ENCODE measurements at places on chromosomes 16 and 17.

- H3K4me1 ChIP-seq = peaks cover 34% of the 10 kb centered on the region
- H3K4me3 ChIP-seq = peak within 1 kb of the TSS; percentile 92
- H3K36me3 ChIP-seq = no peaks in the 10 kb centered on the region
These were observed at the start of gene PIEZO1 for GRCh38 chr16:88785106-88785924. TSS of gene PIEZO1 (minus strand) at chr16:88785220. CDS start at chr16:88784964, 256 bp downstream.

- no peak for DNase-seq
- no peak overlapping the region for H3K4me3 ChIP-seq
- H3K27ac ChIP-seq = no peak overlapping the region
- H3K27me3 ChIP-seq = no peaks in the 10 kb centered on the region
- no peaks in the 10 kb centered on the region for H3K4me1 ChIP-seq
- H3K36me3 ChIP-seq = peaks cover 36% of the 10 kb centered on the region
These were observed 34.5 kb downstream of the SIAH1 start for GRCh38 chr16:48350736-48351135.

GRCh38 chr16:66563574-66564334, 2.5 kb upstream of the CMTM1 start:
- H3K4me1 ChIP-seq = peaks cover 2% of the 10 kb centered on the region
- no peaks in the 10 kb centered on the region for H3K27me3 ChIP-seq
- H3K27ac ChIP-seq = no peak overlapping the region

DNA sequence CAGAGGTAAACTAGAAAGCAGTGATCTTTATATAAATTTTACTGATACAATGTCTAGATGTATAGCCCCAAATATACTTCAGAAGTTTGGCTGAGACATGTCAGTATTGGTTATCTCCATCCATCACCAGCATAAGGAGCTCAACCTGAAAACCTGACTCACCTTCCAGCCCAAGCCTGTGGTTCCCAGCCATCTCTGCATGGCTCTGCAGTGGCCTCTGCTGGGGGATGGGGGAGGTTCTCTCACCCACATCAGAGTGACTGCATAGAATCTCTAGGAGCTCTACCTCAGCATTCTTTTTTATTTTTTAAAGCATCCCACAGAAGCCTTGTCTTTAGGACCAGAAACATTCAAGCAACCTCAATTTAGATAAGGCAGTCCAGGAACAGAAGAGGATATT, 27.3 kb downstream of the USP7 start:
- no peaks in the 10 kb centered on the region for H3K36me3 ChIP-seq
- no peaks in the 10 kb centered on the region for H3K27me3 ChIP-seq
- H3K27ac ChIP-seq = no peak overlapping the region
- no peak overlapping the region for H3K4me3 ChIP-seq

- H3K4me3 ChIP-seq = no peak overlapping the region
- H3K27ac ChIP-seq = no peak overlapping the region
- H3K36me3 ChIP-seq = no peaks in the 10 kb centered on the region
- H3K27me3 ChIP-seq = peaks cover 32% of the 10 kb centered on the region
- DNase-seq = no peak
These were observed 39.4 kb upstream of the CDH5 start for GRCh38 chr16:66326991-66327513.

GRCh38 chr17:76040376-76040775, 13.3 kb upstream of the EVPL start:
- no peaks in the 10 kb centered on the region for H3K4me1 ChIP-seq
- no peak overlapping the region for H3K4me3 ChIP-seq
- H3K27ac ChIP-seq = no peak overlapping the region
- no peaks in the 10 kb centered on the region for H3K27me3 ChIP-seq

DNA sequence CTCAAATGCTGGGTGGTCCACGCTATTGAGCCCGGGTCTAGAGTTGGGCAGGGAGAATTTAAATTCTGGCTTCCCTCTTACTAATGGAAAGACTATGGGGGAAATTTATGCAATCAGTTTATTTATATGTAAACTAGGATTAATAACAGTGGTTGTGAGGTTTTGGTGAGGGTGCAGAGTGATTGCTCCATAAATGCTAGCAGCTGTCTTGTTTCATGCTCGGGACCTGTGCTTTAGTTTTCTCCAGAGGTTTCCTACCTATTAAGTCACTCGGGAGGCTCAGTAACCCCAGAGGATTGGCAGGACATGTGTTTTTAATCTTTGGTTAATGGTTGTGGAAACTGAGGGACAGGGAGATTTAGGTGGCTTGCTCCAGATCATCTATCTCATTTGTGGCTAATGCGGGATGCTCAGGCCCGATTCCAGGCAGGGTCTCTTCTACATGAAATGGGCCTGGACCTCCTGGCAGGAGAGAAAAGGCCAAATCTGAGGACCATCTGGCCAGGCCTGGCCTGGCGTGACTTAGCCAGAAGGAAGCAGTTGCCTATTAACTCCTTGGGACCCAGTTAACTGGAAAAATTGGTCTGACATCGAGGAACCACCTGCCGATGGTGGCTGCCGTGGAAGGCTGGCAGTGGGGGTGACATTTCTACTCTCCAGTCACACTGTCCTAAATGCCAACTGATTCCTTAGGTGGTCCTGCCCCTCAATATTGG, 2.1 kb downstream of the PRCD start:
- no peaks in the 10 kb centered on the region for H3K36me3 ChIP-seq
- H3K27ac ChIP-seq = peak overlapping the region; percentile 29
- peaks cover 2% of the 10 kb centered on the region for H3K27me3 ChIP-seq
- no peak for DNase-seq
- no peak overlapping the region for H3K4me3 ChIP-seq
- H3K4me1 ChIP-seq = peaks cover 19% of the 10 kb centered on the region

DNA sequence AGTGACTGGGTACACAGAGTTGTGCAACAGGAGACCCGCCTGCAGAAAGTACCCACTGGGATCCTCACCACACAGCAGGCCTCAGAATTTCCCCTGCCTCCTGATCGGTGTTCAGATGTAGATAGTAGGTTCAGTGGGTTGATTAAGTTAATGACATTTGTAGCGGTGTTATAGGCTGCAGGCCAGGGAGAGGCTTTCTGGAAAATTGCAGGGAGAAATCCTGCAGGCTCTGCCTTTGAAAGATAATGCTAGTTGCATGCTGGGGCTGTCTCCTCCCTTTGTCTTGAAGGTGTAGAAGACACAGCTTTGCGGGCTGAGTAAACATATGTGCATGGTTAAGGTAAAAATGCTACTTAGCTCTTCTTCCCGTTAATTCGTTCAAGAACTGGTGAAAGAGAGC, 406.3 kb upstream of the RBFOX1 start:
- no peaks in the 10 kb centered on the region for H3K27me3 ChIP-seq
- DNase-seq = no peak
- H3K4me3 ChIP-seq = no peak overlapping the region

DNA sequence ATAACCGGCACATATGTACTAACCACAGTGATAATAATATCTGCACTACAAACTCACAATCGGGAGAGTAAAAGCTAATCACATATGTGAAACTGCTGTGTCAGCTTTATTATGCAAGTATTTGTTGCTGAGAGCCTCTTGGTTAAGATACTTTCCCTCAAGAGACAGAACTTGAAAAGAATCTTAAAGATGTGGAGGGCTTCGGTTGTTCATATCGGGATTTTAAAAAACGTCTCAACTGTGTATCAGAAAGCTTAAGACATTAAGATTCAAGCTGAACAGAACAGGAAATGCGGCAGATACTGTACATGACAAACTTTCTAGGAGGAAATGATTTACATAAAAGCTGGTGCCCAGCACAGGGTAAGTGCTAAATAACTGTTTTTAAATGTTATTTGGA, 27.5 kb upstream of the HLF start:
- H3K4me3 ChIP-seq = no peak overlapping the region
- no peaks in the 10 kb centered on the region for H3K36me3 ChIP-seq
- H3K27ac ChIP-seq = no peak overlapping the region
- no peak for DNase-seq

GRCh38 chr16:13936596-13937081, 16.7 kb downstream of the ERCC4 start:
- H3K27ac ChIP-seq = peak overlapping the region; percentile 26
- no peak overlapping the region for H3K4me3 ChIP-seq
- DNase-seq = peak; percentile 69
- H3K4me1 ChIP-seq = peaks cover 2% of the 10 kb centered on the region
- no peaks in the 10 kb centered on the region for H3K27me3 ChIP-seq

GRCh38 chr17:42677921-42678781, 1.4 kb upstream of the PLEKHH3 start:
- H3K4me1 ChIP-seq = peaks cover 39% of the 10 kb centered on the region
- H3K27me3 ChIP-seq = no peaks in the 10 kb centered on the region
- peaks cover 6% of the 10 kb centered on the region for H3K36me3 ChIP-seq
- peak overlapping the region; percentile 88 for H3K4me3 ChIP-seq
- peak; percentile 73 for DNase-seq
- peak overlapping the region; percentile 99 for H3K27ac ChIP-seq

DNA sequence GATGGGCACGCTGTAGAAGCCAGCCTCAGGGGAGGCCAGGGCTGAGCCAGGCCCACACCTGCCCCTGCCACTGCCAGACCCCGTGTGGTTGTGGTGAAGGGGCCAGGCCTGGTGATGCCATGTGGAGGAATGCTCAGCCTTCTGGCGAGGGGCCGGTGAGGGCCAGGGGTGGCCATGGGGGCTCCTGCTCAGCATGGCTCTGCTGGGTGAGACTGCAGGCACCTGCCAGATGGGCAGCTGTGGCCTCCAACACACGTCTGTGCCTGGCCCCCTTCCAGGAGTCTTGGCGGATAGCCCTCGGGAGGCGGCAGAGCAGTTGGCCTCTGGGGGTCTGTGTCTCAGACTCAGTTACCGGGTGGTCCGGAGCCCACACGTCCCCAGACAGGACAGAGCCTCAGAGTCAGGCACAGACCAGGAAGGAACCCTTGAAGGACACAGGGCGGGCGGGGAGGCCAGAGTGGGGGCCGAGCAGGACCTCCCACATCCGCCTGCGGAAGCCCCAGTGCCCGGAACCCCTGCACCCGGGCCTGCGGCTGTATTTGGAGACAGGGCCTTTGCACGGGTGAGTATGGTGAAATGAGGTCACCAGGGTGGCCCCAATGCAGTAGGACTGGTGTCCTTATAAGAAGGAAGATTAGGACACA, 22.5 kb upstream of the CHMP6 start:
- H3K36me3 ChIP-seq = peaks cover 3% of the 10 kb centered on the region
- H3K4me3 ChIP-seq = no peak overlapping the region
- H3K27me3 ChIP-seq = no peaks in the 10 kb centered on the region
- no peak overlapping the region for H3K27ac ChIP-seq
